Glomerular endothelial cell (primary cell): ENCODE measurements at places on chromosomes 5 and 9.
A peak's percentile ranks its signal among the peaks of the same experiment; 100 is the strongest.

DNA sequence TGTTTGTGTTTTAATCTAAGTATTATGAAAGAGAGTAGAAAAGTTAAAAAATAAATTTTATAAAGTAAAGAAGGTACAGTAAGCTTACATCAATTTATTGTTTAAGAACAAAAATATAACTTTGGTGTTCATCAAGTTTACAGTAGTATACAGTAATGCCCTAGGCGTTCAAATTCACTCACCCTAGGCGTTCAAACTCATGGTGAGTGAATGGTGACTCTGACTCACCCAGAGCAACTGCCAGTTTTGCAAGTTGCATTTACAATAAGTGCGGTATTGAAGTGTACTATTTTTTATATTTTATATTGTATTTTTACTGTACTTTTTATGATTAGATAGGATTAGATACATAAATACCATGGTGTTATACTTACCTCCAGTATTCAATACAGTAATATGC is 421.3 kb downstream of the CDH12 start:
- DNase-seq: no peak

DNA sequence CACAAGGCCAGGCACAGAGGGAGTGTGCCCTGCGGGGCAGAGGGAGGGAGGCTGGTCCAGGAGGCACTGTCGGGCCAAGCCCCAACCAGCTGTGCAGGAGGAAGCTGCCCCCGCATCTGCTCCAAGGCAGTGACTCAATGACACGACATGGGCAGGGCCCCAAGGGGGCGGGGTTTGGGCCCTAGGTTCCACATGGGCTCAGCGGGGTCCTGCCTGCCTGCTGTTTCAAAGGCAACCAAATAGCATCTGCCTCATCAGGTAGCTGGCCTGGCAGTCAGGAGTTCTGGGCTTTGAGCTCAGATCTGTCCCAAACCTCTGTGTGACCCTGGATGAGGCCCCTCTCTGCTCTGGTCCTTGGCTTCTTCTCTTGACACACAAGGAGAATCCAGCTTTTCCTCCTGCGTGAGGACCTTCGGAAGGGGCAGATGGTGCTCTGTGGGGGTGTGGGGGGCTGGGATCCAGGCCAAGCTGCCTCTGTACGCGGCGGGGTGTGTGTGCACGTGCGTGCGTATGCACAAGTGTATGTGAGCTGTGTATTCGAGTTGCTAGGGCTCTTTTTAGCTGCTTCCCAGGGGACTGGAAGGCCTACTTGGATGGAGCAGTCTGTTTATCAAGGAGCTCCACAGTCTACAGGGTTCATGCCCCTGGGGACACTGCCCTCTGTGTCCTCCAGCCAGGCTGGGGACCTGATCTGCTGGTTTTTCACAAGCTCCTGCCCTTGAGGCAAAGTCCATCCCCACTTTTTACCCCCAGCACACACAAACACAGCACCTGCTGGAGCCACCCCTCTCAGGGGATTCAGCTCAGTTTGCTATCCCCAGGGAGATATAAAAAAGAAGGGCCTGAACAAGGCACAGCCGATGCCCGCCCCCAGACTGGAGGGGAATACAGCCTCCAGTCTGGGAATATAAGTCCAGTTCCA is 138.9 kb downstream of the RGS3 start:
- DNase-seq: no peak

- no peak for DNase-seq
Measured at GRCh38 chr9:89278551-89278950, 32.4 kb upstream of the CKS2 start.

- DNase-seq: no peak
Measured at GRCh38 chr9:131873891-131874440, 134.1 kb upstream of the RAPGEF1 start.

DNA sequence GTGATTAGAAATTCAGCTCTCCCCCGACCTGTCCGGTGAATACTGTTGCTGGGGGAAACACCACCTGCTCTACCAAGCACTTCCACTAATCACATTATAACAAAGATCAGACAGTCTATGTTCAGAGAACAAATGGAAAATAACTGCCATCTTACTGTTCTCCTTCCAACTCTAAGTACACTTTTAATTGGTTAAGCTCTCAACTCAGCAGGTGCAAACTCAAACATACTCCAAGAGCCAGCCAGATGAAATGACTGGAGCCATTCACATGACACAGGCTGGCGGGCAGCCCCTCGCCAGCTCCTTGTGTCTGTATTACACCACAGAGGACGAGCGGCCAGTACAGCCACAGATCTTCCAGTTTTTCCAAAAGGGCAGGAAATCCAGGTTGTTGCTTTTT is 16.1 kb downstream of the LIFR start:
- no peak for DNase-seq

GRCh38 chr5:138697720-138698360 is 55.4 kb upstream of the CTNNA1 start:
- no peak for DNase-seq

DNA sequence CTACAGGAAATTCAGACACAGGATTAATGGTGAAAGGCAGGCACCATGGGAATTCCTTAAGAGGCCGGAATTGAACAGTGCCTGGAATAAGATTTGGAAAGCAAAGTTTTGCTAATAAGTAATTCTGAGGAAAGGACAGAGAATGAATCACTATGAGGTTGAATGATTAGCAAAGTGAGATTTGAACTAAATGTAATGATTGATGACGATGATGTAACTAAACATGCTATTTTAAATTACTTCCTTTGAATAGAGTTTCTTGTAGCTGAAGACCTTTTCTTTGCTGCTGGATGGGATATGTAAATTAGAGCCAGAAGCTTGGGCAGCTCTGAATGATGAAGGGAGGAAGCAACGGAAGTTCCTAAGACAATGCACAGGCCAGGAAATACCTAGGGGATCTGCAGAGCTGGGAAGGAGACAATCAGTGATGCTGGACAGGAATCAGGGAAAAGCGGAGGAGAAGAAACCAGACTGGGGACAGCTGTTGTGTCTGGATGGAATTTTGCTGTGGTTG is 482.0 kb downstream of the PSAT1 start:
- no peak for DNase-seq

- no peak for DNase-seq
Measured at GRCh38 chr9:117334101-117334500, 80.8 kb downstream of the ASTN2 start.

DNA sequence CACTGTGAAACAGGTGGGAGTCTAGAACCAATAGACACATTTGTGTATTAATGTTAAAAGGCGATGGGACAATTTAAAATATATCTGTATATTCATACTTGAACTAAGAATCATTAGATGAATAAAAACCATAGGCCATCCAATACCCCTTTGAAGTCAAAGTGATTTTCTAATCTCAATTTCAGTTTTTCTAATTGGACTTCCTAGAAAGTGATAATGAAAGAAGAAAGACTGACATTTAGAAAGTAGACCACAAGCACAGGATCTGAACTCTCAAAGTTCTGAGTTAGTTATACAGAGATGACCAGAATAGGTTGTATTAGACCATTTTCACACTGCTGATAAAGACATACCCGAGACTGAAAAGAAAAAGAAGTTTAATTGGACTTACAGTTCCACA is 412.8 kb upstream of the PIK3R1 start:
- no peak for DNase-seq

GRCh38 chr5:84306601-84307000 is 78.1 kb downstream of the EDIL3 start:
- DNase-seq: no peak

DNA sequence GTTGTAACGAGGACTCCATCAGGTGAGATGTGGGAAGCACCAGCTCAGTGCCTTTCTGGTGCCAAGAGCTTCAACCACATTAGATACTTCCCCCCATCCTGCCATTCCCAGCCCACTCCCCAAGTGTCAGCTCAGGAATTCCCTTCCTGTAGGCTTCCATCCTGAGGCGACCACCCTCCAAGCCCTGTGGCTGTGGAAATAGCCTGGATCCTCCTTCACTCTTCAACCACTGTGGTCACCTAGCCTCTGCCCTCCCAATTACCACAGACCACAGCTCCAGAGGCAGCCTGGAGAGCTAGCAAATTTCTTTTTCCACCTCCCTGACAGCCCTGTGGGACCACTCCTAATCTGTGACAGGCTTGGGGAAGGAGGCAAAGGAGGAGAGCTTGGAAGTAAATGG is 219.8 kb upstream of the MAP3K1 start:
- DNase-seq: no peak

- DNase-seq: no peak
Measured at GRCh38 chr9:136588663-136589464, 43.0 kb upstream of the NOTCH1 start.

- peak; percentile 18 for DNase-seq
Measured at GRCh38 chr9:27726244-27727081, 153.2 kb upstream of the C9orf72 start.

GRCh38 chr5:97192580-97193354 is 9.7 kb upstream of the RIOK2 start:
- no peak for DNase-seq

DNA sequence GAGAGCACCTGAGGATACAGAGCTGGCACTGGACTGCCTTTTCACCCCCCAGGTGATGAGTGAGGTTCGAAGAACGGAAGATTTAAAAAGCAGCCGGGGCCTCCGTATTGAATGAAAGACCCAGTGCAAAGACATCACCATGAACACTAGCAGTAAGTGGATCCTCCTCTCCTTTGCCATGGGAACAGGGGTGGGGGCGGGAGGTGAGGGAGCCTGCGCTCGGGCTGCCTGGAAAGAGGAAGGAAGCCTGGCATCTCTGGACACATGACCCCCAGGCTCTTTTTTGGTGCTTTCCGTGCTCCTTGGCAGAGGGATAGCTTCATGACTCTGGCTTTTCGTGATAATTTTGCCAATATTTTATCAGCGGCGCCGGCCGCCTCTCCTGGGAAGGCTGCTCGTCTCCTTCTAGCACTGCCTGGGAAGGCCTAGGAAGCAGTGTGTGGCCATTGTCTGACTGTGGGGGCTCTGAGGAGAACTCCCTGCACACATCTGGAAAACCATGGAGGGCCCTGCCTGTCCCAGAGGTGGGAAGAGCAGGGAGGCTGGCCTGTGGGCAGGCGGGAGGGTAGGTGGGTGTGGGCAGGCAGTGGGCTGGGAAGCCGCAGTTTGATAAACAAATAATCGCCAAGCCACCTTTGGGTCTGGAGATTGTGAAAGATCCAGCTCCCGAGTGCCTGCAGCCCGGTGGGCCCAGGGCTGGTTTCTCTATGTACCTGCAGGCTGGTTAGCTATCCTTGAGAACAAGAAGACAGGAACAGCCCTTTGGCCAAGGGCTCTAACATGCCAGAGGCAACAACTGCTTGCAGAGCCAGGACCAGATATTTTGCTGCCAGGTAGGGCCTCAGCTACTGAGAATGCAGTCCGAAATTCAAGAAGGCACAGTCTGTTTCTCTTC is 911 bp downstream of the ABLIM3 start:
- DNase-seq: no peak

DNA sequence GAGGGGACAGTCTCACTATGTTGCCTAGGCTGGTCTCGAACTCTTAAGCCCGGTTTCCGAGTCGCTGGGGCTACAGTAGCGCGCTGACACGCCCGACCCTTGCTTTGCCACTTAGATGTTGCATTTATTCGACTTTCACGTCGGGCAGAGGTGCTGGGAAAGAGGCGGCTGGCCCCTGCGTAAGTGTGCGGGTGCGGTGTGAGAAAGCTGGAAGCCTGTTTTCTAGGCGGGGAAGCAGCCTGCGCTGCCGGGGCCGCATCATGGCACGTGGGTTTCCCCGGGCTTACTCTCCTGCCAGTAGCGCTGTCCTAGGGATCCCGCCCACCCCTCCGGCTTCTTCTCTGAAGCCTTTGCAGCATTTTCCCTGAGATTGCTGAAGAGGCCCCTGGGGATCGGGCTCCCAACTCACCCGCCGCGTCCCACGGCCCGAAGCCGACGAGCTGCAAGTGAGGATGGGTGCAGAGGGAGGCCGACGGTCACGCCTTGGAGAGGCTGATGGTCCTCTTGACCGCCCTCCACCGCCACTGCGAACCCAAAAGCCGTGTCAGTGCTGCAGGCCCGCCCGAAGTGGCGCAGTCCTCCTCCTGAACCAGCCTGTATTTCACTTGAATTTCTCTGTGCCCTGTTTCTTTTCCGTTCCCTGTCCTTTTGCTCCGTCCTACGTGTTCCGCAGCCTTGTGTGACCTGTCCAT is 5.8 kb upstream of the TRIM41 start:
- DNase-seq: no peak

GRCh38 chr5:71475788-71476384 is 20.4 kb downstream of the BDP1 start:
- DNase-seq: no peak
